ENCODE measurements at places on chromosomes 5 and 9.

- no peak for DNase-seq
Observed at GRCh38 chr5:113109344-113109743, 132.7 kb downstream of the DCP2 start.

DNA sequence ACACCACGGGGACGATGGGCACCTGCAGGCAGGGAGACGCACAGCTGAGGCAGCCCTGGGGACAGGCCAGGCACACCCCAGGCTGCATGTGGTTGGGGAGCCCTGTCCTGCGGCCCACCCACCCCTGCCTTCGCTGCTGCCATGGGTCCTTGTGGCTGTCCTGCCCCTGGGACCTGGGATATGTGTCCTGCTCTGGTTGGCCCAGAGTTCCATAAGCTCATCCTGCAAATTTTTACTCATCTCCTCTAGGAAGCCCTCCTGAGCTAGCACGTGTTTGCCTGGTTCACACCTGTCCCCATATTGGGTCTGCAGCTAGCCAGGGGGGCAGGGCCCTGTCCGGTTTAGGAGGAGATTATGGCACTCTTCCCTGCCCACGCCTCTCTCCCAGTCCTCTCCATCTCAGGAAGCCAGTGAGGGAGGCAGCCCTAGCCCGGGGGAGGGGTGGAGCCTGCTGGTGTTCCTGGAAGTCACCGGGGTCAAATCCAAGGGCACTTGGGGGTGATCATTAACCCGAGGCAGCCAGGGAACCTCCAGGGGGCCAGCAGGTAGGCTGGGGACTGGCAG lies 12.2 kb downstream of the EGFL7 start:
- no peak for DNase-seq

- DNase-seq: no peak
Observed at GRCh38 chr9:36322462-36322861, 64.2 kb upstream of the GNE start.

- DNase-seq: no peak
Observed at GRCh38 chr9:113876993-113877368, 872 bp downstream of the ZNF618 start.

- DNase-seq: no peak
Observed at GRCh38 chr9:3403315-3403714, 122.5 kb downstream of the RFX3 start.

- no peak for DNase-seq
Observed at GRCh38 chr9:92276331-92277032, 17.0 kb downstream of the IARS1 start.

GRCh38 chr9:8558176-8558575 lies 758.6 kb upstream of the DMAC1 start:
- DNase-seq: no peak

DNA sequence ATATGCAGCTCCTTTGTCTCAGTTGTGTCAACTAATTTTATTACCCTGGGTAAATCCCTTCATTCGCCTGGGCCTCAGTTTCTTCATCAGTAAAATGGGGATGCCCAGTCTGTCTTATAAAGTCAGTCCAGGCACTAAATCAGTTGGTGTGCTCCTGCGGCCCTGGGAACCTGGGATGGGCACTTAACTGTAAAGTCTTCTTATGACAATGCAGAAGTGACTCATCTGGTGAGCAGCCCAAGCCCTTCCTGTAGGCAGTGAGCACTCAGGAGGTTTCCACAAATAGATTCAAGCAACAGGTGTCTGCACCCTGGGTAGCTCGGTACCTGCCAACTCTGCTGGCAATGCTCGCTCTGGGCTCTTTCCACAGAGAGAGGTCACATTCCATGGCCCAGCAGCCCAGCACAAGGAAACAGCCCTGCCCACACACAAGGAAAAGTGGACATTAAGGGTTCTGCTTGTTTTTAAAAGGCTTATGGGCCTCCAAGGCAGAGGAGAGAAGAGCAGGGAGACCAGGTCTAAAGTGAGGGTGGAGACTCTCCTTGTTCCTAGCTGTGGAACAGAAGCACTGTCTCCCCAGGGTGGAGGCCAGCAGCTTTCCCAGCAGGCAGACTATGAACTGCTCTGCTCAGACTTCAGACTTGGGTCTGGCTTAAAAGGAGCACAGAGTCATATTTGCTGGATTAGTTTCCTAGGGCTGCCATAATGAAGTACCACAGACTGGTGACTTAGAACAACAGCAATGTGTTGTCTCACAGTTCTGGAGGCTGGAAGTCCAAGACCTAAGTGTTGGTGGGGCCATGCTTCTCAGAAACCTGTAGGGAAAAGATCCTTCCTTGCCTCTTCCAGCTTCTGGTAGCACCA lies 89.7 kb upstream of the ADRA1B start:
- no peak for DNase-seq

DNA sequence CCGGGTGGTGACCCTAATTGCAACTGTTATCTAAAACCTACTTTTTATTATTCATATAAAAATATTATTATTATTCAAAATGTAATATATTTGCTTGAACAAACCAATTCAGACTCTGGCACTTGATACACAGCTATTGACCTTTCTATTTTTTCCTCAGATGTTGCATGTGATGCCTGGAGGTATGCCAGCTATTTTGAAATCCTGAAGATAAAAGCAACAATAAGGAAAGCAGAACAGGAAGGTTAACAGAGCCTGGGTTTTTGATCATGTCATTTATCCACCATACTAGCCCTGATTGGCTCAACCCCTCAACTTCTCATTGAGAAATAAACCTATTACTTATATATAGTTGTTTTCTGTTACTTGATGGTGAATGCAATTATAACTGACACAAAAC lies 340.9 kb upstream of the KIF2A start:
- DNase-seq: no peak

Data from vagina (tissue), 2 donors.